ENCODE measurements at places on chromosomes 1 and 21.

GRCh38 chr1:3544040-3544977 lies 67.0 kb downstream of the MEGF6 start:
- DNase-seq = no peak

DNA sequence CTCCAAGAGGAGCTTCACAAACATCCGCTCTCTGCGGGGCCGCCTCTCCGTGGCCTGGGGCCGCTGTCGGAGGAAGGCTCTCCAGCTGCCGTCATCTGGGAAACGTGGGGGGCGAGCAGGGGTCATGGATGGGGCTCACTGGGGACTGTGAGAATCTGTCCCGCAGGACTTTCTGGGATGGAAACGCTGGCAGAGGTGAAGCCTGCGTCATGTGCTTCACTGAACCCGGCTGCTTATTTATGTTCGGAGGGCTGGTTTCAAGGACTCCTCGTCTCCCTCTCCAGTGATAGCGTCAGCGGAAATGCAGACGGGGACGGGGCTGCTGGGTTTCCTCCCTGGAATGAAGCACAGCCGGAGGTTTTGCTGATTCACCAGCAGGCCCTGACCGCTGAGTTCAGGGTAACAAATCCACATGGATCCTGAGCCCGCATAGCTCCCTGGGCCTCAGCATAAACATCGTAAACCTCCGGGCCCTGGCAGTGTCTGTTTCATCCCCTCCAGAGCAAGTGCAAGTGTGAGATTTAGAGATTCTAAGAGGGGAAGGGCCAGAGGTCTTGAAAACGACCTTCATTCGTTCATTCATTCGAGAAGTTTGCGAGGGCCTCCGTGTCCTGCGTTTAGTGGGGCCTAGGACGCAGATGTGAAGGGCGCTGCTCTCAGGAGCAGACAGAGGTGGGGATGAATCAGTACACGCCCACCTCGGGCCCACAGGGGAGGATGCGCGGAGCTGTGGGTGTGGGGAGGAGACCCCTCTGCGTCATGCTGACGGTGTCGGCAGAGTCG lies 7.0 kb upstream of the POFUT2 start:
- DNase-seq = peak; percentile 19

DNA sequence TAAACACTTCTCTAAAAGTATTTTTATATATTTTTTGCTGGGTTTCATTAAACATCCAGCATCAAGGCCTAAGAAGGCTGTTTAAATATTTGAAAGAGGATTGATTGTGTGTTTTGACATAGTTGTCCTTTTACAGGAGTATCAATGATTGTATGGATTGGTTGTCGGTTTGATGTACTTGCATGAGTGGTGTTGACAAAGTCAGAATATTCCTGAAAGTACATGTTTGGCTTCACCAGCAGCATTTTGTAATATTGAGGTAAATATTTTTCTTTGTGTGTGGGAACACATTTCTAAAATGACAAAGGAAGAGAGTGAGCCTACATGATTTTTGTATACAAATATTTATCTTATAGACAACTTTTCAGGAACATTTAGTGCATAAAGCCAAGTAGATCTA lies 269.7 kb downstream of the PTBP2 start:
- no peak for DNase-seq

DNA sequence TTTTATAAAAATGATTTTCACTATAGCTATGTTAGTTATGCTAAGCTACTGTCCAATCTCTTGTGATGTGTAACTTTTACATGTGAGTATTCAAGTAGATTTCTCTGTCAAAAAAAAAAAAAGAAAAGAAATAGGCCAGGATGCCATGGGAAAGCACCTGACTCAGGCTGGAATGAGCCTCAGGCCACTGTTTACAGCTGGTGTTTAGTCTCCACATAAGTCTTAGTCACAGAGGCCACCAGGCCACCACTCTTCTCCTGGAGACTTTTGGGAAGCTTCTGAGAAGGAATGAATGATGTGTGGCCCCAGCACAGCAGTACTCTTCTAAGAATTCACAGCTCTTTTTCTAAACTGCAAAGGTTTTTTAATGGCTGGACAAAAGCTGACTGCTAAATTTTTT lies 48.9 kb downstream of the CHML start:
- DNase-seq = no peak

DNA sequence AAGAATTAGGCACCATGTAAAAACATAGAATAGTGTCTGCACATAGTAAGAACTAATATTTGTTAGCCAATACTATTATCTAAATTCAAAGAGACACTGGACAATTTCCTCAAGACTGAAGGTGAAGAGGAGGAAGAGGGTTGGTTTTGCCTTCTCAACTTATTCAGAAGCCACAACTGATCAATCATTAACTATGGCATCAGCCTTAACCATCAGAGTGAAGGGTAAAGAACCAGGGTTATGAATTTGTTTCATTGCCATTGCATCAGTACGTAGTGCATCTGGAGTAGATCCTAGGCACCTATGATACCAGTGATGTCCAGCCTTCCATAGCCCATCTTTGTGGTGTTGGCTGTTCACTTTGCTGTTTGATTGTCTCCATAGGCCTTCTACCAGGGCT lies 421.7 kb upstream of the DEPDC1 start:
- DNase-seq = no peak

DNA sequence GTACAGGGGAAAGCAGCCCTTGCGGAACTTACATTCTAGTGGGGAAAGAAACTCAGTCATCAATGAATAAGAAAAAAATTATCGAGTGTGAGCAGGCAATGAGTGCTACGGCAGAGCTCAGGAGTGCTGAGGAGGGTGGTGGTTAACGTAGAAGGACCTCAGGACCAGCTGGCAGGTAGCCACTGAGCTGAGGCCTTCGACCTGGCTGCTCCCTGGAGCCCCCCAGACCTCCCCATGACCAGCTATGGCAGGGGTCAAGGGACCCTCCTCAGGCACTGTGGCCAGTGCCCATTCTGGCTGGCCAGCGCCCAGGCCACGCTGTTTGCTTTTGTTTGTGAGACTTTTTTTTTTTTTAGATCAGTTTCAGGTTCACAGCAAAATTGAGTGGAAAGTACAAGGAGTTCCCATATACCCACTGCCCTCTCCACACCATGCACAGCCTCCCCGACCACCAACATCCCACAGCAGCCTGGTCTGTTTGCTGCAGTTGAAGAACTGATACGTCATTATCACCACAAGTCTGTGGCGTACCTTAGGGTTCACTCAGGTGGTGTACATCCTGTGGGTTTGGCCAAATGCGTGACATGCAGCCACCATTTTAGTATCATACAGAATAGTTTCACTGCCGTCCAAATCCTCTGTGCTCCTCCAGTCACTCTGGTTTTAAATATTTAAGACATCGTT lies 11.8 kb upstream of the TTC22 start:
- DNase-seq = no peak

DNA sequence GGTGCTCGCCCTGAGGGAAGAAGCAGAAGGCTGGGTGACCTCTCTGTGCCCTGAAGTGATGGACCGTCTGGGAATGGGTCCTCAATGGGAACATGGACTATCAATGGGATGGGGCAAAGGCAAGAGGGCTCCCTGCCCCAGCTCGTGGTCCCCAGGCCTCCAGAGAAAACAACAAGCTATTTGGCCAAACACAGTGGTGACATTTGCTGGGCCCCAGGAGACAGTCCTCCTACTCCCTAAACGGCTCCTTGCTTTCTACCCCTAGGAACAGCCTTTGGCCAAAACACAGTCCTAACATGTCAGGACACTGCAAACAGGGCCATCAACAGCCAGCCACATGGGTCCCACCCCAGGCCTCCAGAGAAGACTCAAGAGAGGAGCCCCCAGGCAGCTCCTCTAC lies 102.8 kb downstream of the RAVER2 start:
- DNase-seq = no peak

DNA sequence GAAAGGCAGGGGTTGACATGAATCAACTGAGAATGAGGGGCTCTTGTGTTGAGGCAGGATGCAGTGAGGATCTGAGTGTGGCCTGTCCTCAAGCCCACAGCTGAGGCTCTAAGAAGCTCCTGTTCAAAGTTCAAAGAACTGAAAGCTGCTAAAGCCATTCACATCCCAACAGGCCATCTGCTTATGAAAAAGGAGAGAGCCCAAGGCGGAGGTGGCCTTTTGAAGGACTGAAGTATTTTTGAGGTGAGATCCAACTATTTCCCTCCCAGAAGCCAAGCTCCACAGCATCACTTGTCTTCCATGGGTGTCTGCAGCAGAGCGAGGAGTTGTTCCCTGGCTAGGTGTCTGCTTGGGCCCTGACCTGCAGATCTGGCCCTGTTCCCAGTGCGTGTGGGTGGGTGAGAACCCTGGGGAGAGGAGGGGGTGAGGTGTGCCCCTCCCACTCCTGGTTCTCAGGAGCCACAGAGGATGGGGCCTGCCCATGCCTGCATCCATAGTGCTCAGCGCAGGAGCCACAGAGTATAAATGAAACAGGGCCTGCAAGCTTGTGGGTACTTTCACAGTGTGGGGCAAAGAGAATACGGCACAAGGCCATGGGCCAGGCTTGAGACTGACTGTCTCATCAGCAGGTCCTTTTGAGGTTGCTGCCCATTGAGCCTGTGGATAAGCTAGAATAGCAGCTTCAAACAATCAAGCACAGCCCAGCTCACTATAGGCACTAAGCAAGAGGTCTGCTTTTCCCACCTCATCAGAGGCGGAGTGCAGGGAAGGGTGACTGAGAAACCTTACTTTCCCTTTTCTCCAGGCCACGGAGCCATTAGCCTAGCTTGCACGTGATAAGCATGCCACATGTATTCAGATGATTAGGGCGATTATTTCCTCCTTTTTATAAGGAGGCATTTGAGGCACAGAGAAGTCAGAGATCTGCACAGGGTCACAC lies 15.7 kb downstream of the REG4 start:
- no peak for DNase-seq

GRCh38 chr21:41121785-41122415 lies 46.1 kb upstream of the BACE2 start:
- DNase-seq = peak; percentile 88

- DNase-seq = no peak
Observed at GRCh38 chr1:229318056-229318455, 24.8 kb downstream of the CCSAP start.

DNA sequence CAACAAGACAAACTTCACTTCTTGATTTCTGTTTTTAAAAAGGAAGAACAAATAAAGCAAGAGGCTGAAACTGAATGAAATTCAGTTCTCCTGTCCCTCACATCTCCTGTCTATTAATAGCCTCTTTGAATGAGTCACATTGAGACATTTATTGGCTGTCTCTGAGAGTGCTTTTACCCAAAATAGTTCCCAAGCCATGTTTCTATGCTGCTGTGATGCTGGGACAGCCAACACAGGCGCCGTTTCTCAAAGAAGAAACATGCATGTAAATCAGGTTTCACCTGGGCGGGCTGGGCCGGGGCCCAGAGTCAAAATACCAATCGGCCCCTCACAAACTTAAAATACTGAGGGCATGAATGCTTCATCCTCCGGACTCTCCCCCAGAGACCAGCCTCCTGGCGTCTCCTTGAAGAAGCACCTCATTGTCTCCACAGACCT lies 105.2 kb downstream of the EDEM3 start:
- no peak for DNase-seq

DNA sequence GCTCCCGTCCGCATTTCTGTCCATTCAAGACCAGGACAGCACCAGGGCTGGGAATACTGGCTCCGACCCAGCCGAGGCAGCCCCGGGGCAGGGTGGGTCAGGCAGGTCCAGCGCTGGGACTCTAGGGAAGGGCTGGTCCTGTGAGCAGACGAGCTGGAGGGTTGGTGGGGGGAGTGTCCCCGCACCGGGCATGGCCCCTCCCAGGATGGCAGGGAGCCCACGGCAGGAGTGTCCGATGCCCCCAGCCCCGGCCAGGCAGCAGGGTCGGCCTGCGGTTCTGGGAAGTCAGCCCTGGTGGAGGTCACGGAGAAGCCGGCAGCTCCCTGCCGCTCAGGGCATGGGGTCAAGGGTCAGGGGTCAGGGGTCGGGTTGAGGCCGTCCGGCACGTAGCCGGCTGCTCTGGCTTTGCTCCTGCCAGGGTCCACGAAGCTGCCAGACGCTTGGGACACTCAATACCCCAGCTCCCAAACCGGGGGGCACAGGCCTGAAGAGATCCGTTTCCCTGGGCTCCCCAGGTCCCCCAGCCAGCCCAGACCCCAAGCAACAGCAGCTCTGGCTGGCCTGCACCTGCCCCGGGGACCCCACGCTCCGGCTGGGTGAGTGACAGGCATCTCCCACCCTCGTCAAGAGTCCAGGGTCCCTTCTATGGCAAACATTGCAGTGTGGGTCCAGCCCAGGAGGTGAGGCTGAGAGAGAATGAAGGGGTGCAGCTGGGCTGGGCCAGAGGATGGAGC lies 6.7 kb downstream of the C1QTNF12 start:
- no peak for DNase-seq

- DNase-seq = no peak
Observed at GRCh38 chr1:147099192-147099591, 73.1 kb downstream of the PRKAB2 start.

DNA sequence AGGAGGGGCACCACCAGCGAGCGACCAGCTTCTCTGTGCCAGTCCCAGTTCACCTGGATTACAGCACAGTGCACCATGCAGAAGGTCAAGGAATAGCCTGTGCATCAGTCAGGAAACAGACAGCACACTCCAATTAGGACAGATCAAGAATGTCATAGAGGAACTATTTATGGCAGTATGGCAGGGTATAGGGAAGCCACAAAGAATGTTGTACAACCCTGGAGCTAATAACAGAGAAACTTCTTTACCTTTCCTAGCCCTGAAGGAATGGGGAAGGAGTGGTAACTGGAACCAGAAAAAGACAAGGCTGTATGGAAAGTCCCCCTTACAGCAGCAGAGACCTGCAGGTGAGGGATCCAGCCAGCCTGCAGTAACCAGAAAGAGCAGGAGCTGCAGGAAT lies 87.8 kb upstream of the USP24 start:
- no peak for DNase-seq

DNA sequence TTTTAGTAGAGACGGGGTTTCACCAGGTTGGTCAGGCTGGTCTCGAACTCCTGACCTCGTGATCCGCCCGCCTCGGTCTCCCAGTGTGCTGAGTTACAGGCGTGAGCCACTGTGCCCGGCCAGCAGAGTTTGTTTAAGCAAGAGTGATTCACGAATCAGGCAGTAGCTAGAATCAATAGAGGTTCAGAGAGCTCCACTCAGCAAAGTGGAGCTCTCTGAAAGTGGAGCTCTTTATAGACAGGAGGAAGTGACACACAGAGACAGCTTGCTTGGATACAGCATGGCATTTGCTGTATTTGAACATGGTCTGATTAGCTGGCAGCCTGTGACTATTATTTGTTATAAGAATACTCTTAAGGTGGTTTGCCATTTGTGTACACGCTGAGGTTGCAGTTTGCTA lies 27.1 kb upstream of the CD34 start:
- DNase-seq = no peak

Measured in stimulated activated CD8-positive, alpha-beta memory T cell treated with anti-CD3 and anti-CD28 coated beads, Interleukin-4, amount 100 ng/mL, for 48 hours (primary cell).